ENCODE measurements at places on chromosomes 4 and X.
A peak's percentile ranks its signal among the peaks of the same experiment; 100 is the strongest.

DNA sequence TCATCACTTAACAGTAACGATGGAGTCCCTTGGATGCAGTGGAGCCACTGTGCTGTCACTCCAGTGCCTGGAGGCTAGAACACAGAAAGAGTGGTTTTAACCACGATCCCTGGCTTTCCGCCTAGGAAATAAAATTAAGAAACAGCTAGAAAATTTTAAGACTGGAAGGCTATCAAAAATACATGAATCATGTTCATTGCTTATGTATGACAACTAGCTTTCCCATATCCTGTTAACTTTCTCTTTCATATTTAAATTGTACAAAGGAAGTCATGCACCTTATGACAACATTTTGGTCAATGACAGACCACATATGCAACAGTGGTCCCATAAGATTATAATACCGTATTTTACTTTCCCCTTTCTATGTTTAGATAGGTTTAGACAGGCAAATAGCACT lies 115.1 kb downstream of the GALNTL6 start:
- no peaks in the 10 kb centered on the region for H3K4me1 ChIP-seq
- no peak overlapping the region for H3K27ac ChIP-seq
- H3K4me3 ChIP-seq, result no peak overlapping the region
- no peaks in the 10 kb centered on the region for H3K36me3 ChIP-seq
- DNase-seq, result no peak
- H3K27me3 ChIP-seq, result no peaks in the 10 kb centered on the region

- no peaks in the 10 kb centered on the region for H3K4me1 ChIP-seq
- H3K27ac ChIP-seq, result no peak overlapping the region
These were observed 33.3 kb downstream of the SLIT2 start for GRCh38 chr4:20284990-20285389.

DNA sequence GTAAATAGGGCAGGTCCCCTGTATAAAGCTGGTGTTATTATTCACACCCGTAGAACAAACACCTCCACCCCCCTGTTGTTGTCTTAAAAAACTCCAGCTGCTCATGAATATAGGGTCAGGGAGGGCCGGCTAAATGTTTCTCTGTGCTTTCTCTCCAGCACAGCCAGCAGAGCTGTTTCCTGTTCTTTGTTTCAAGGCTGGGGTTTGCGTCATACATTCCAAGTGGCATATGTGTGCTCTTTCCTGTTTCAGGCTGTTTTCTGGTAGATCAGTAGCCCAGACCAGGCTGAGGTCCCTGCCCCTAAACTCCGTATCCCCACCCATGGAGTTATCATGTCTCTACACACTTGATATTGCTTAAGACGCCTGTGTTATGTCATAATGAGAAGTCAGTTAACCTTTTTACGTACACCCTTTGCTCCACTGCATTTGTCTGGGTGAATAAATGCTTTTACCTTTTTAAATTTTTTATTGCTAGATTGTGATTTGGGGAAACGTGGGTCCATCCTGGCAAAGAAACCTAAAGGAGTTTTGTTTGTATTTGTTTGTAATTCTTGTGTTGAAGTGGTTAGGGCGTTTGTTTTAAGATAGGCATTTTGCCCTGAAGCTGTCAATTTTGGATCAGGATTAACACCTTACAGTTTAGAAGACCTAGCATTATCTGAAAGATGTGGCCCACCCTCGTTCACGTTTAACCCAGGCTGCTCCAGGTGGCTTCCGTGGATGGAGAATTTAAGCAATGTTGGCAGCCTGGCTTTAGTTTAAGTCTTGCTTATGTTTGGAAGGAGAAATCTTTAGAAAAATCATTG lies 3.3 kb downstream of the KLF3 start:
- peak overlapping the region; percentile 97 for H3K4me3 ChIP-seq
- no peak for DNase-seq
- peaks cover 3% of the 10 kb centered on the region for H3K36me3 ChIP-seq
- H3K27ac ChIP-seq, result peak overlapping the region; percentile 95
- H3K4me1 ChIP-seq, result peaks cover 46% of the 10 kb centered on the region

DNA sequence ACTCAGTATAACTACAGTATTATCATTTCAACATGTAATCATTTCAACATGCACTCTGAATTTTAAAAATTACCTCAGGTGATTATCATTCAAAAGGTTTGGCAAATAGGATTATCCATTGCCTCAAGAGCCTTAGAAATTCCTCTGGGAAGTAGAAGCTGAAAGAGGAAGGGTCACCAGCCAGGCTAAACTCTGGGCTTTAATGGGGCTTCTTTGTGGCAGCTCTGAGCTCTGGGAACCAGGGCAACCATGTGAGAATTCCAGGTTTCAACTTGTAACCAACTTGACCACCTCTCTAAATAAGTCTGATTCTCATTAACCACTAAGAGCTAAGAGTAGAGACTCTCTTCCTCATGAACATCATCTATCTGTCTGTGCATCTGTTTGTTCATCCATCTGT lies 117.2 kb upstream of the MED14 start:
- no peak for DNase-seq
- no peak overlapping the region for H3K4me3 ChIP-seq
- H3K27me3 ChIP-seq, result no peaks in the 10 kb centered on the region
- no peak overlapping the region for H3K27ac ChIP-seq
- no peaks in the 10 kb centered on the region for H3K36me3 ChIP-seq

- no peak for DNase-seq
- no peaks in the 10 kb centered on the region for H3K4me1 ChIP-seq
- peaks cover 10% of the 10 kb centered on the region for H3K27me3 ChIP-seq
- H3K36me3 ChIP-seq, result no peaks in the 10 kb centered on the region
- H3K27ac ChIP-seq, result no peak overlapping the region
These were observed 45.3 kb upstream of the ZMAT1 start for GRCh38 chrX:101977106-101977505.
